ENCODE measurements at places on chromosomes 7 and 10. TPM values are rescaled to one million over a fixed set of nuclear protein-coding genes. Genes with fewer than 3 reads are reported as not detected.

ANKRD1 gene
- 61.8 TPM for total RNA-seq

DNA sequence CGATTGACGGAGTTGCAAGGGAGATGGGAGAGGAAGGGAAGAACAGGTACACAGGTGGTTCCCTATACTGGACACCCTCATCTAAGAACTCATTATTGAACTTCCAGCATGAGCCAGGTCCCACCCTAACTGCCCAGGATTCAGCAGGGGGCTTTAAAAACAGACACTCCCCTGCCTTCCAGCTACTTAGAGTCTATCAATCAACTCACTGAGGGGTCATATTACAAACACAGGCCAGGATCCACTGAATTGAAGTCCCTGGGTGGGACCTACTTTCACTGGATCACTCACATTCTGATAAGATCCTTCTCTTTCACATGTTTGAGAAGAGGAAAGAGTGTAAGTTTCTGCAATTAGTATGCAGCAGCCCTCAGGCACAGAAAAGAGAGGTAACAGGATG lies 92.8 kb downstream of the ITGA8 start:
- no peak overlapping the region for H3K27ac ChIP-seq
- no peak overlapping the region for H3K4me3 ChIP-seq
- H3K27me3 ChIP-seq: no peaks in the 10 kb centered on the region
- no peaks in the 10 kb centered on the region for H3K36me3 ChIP-seq

LEP gene
- total RNA-seq: not detected

- no peak overlapping the region for H3K4me3 ChIP-seq
- H3K27me3 ChIP-seq: peaks cover 3% of the 10 kb centered on the region
- H3K36me3 ChIP-seq: no peaks in the 10 kb centered on the region
- no peak for DNase-seq
- H3K27ac ChIP-seq: no peak overlapping the region
- peaks cover 15% of the 10 kb centered on the region for H3K4me1 ChIP-seq
Observed at GRCh38 chr10:63005246-63005645, 127.9 kb upstream of the NRBF2 start.

SPACDR gene
- 0.67 TPM for total RNA-seq

TET1 gene
- total RNA-seq: 36.2 TPM

GRCh38 chr10:23381298-23382040 lies 36.9 kb upstream of the C10orf67 start:
- no peak overlapping the region for H3K4me3 ChIP-seq
- no peak overlapping the region for H3K27ac ChIP-seq
- H3K36me3 ChIP-seq: no peaks in the 10 kb centered on the region
- DNase-seq: no peak
- H3K27me3 ChIP-seq: no peaks in the 10 kb centered on the region

C10orf53 gene
- not detected for total RNA-seq

- H3K4me3 ChIP-seq: no peak overlapping the region
- H3K36me3 ChIP-seq: no peaks in the 10 kb centered on the region
- no peaks in the 10 kb centered on the region for H3K4me1 ChIP-seq
- peaks cover 26% of the 10 kb centered on the region for H3K27me3 ChIP-seq
Observed at GRCh38 chr7:101622609-101623173, 6.4 kb downstream of the MYL10 start.

DNA sequence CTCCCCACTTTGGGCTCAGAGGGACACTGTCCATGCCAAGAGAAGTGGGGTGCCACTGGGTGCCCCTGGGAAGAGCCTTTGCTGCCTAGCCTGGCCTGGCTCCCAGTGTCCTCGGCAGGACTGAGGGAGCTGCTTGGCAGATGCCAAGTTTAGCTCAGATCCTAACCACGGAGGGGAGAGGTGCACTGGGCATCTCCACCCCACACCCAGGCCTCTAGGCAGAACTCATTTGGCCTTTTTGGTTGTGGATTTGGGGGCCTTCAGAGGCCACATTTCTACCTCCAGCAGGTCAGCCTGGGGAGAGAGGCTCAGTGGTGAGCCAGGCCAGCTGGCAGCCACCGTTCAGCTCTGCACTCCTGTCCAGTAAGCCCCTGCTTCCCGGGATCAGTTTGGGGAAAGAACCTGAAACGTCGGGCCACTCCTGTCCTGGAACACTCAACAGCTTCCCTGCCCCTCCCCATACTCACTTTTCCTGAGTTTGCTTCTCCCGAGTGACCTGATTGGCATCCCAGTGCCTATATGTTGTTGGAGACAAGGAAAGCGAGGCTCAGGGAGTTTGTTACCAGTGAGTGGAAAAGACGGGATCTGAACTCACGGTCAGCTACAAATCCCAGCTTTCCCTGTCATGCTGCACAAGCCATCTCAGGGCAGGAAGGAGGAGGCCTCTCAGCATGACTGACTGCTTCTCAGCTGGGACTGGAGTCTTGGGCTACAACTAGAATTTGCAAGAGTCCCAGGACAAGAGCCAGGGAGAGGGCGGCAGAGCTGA lies 11.2 kb upstream of the CXCL12 start:
- H3K36me3 ChIP-seq: no peaks in the 10 kb centered on the region
- peaks cover 54% of the 10 kb centered on the region for H3K27me3 ChIP-seq
- H3K4me3 ChIP-seq: no peak overlapping the region

DNA sequence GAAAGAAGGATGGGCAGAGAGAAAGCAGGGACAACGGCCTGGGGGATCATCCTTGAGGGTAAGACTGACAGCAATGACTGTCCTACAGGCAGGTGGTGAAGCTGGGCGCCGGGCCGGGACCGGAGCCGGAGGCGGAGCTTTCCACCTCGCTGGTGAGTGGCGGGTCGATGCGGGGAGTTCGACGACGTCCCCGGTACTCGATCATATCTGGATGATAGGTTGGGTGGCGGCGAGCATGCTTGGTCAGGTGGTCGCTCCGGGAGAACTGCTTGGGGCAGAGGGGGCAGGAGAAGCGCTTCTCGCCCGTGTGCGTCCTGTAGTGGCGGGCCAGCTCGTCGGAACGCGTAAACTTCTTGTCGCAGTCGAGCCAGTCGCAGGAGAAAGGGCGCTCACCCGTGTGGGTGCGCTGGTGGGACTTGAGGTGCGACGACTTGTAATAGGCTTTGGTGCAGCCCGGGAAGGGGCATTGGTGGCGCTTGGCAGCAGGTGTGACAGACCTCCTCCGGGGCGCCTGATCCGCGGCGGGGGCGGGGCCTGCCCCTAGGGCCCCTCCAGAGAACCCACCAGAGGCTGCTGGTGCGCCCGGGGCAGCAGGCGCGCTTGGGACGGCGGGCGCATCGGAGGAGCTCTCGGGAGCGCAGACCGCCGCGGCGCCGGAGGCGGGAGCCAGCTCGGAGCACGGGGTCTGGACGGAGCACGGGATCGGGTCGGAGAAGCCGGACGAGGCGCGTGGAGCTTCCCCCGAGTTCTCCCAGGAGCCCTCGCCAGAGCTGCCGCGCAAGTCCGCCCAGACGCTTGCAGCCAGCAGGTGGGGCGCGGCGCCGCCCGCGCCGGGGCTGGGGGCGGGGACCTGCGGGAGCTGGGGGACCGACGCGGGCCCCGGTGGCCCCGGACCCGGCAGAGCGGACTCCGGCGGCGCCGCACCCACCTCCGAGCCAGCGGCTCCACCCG lies 752 bp downstream of the KLF14 start:
- peak; percentile 45 for DNase-seq
- H3K4me3 ChIP-seq: peak overlapping the region; percentile 69
- peaks cover 4% of the 10 kb centered on the region for H3K4me1 ChIP-seq
- H3K27ac ChIP-seq: peak overlapping the region; percentile 36
- H3K36me3 ChIP-seq: no peaks in the 10 kb centered on the region
- H3K27me3 ChIP-seq: peaks cover 89% of the 10 kb centered on the region

All from progenitor cell of endocrine pancreas (in vitro differentiated cells).